Dermis lymphatic vessel endothelial cell (primary cell): ENCODE measurements at places on chromosomes 4 and X. TPM values are rescaled to one million over a fixed set of nuclear protein-coding genes. Genes with fewer than 3 reads are reported as not detected.

The GYPB gene
- not detected in 2 replicates for total RNA-seq

The TRIM75 gene
- total RNA-seq, result not detected in 2 replicates

The REELD1 gene
- not detected in 2 replicates for total RNA-seq

The ARX gene
- total RNA-seq, result not detected in 2 replicates

The PNMA6F gene
- not detected in 2 replicates for total RNA-seq
